ENCODE measurements at places on chromosomes 12 and 14.

GRCh38 chr14:28780843-28781820, 14.5 kb downstream of the FOXG1 start:
- no peak for DNase-seq

DNA sequence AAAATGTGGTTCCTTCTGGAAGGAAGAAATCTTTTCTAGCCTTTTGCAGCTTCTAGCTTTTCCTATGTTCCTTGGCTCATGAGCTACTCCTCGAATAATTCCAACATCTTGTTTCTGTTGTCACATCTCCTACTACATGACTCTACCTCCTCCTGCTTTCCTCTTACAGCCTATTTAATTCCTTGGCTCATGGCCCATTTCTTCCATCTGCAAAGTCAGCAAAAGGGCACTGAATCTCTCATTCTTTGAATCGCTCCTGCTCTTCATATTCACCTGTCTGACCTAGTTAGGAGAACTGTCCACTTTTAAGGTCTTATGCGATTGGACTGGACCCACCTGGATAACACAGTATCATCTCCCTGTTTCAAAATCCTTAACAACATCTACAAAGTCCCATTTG, 15.8 kb downstream of the PRKD1 start:
- no peak for DNase-seq

DNA sequence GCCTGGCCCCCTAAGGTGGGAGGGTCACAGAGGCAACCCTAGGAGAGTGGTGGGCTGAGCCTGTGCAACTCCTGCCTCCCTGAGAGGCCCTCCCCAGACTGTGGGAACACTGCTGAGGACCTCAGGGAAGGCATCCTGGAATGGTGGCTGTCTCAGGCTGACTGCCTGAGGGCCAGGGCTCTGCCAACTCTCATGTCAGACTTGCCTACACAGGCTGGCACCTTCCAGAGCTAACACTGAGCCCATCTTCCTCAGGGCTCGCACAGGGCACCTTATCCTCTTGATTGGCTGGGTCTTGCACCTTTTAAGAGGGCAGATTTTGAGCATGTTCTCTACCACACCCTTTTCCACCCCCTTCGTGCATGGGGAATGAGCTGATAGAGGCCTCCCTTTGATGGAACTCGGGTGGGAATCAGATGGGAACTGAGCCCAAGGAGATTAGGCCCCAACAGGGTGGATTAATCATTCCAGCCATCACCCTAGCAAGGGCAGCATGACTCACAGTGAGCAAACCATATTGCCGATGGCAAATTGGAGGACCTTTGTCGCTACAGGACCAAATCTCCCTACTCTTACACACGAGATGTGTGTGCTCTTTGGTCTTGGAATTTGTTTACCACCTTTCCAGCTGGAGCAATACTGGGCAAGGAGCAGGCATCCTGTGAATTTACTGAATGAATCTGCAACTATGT, 702.8 kb downstream of the VRK1 start:
- no peak for DNase-seq

DNA sequence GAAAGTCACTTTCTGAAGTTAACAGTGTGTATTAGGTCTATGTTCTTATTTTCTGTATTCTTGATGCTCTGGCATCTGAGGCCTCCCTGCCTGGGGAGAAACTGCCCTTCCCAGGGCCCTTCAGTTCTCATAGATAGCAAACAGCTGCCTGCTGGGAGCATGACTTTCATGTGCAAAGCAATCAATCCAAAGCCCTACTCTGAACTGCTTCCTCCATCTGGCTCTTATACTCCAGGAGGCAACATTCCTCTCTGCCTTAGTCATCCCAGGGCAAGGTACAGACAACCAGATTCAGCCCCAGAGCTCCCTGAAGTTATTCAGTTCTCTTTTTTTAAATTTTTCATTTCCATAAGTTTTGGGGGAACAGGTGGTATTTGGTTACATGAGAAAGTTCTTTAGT, 41.7 kb upstream of the RIN3 start:
- DNase-seq, result no peak

DNA sequence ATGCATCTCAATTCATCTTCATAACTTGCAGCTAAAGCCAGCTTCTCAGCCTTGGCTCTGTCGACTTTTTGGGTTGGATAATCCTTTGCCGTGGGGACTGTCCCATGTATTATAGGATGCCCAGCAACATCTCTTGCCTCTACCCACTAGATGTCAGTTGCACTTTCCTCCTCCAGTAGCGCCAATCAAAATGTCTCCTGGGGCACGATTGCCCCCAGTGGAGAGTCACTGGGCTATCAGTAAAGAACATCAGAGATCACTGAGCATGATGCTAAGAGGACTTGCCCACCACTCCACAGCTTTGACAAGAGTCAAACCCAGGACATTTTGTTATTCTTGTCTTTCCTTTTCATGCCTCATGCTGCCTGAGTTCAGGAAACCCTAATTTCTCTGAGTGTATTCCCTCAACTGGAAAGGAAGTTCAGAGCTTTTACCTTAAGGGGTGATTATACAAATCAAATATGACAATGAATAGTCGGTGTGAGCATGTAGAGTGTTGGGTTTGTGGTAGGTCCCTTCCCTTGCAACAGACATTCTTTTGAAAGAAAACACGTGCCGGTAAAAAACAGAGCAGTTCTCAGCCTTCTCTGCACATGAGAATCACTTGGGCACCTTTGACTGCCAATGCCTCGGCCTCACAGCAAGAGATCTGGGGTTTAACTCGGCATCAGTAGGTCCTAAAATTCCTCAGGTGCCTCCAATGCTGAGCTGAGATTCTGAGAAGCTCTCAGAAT, 980.6 kb downstream of the VRK1 start:
- peak; percentile 9 for DNase-seq

DNA sequence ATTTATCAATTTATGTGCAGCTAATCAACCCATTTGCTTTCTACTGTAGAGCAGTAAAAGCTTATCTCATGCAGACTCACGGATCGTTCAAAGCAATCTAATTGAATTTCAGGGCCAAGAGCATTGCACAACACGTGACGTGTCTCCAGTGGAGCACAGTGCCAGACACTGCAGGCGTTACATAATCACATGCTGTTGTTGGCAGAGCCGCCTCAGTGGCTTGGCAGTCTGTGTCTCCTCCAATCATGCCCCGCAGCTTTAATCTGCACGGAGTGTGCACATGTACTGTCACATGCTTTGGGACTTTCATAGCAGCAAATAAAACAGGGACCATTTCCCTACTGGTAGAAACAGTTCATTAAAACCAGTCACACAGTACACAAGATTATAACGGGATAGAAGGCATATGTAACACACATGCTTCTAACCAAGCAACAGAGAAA, 309.3 kb downstream of the ITPR2 start:
- no peak for DNase-seq

- peak; percentile 54 for DNase-seq
These were observed 26.7 kb upstream of the YBX3 start for GRCh38 chr12:10749700-10750384.

DNA sequence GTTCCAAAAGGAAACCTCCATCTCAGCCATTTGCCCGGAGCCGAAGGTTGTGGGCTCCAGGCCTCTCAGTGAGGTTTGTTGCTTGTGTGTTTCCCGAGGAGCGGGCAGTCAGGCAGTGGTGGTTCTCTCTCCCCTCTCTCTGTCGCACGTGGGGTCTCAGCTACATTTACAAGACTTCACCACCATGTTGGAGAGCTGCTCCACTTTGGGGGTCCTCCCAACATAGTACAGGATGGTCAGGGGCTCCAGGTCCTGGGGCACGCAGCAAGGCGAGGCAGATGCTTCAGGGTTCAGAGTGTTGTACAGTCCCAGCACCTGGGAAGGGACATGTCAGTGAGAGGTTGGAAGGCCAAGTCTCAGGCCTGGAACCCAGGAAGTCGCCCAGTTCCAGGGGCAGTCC, 22.8 kb downstream of the TGFB3 start:
- DNase-seq, result no peak

GRCh38 chr14:70086685-70087379, 101.9 kb downstream of the SLC8A3 start:
- DNase-seq, result no peak

DNA sequence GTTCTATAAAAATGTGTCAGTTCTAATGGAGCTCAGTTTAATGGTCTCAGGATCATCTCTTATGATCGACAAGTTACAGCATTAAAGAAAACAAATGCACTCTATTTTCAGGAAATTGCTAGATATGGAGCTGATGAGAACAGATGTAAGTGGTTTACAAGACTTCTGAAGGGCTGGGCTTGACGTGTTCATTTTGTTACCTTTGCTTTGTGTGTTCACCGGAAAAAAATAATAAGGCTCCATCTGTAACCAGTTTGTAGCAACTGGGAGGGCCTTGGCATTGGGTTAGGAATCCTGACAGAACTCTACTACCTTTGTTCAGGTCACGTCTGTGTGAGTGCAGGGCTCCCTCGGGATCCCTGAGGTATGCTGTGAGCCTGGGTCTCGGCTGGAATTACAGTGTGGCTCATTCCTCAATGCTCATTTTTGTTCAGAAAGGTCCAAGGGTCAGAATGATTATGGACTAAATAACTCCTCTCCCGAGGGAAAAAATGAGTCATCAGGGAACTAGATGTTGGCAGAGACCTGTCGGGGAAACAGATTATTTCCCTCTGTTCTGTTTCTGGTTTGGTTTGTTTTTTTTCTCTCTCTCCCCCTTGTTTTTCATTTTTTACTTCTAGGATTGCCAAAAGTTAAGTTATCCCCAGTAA, 158.0 kb downstream of the SLC5A8 start:
- no peak for DNase-seq

- DNase-seq, result no peak
These were observed 69.3 kb downstream of the SERPINA3 start for GRCh38 chr14:94681300-94682060.

GRCh38 chr12:11973396-11973795, 97.3 kb upstream of the BCL2L14 start:
- DNase-seq, result no peak

DNA sequence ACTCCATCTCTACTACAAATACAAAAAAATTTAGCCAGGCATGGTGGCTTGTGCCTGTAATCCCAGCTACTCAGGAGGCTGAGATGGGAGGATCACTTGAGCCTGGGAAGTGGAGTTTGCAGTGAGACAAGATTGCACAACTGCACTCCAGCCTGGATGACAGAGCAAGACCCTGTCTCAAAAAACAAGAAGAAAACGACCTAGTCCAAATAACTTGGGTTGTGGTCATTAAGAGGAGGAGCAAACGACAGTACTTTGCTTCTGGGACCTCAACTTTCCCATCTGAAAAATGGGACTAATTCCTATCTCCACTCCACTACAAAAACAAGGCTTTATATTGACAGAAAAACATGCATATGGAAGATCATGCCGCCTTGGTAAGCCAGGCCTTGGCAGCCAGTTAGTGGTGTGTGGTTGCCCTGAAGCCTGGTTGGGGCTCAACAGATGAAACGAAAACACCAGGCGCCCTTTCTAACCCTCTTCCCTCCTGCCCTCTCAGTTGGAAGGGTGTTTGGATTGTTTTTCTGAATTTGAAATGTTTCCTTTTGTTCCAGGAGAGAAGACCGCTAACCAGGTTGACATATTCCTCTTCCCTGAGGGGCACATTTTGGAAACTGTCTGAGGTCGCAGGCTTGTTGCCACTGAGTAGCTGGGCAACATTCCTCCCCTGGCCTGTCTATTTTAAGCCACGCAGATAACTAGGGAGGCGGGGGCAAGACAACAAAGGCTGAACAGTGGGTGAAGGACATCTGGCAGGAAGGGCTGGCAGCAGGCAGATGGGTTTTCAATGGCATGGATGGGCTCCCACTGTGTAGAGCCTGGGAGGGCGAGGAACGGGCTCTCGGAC, 13.7 kb upstream of the VPS37B start:
- DNase-seq, result no peak

DNA sequence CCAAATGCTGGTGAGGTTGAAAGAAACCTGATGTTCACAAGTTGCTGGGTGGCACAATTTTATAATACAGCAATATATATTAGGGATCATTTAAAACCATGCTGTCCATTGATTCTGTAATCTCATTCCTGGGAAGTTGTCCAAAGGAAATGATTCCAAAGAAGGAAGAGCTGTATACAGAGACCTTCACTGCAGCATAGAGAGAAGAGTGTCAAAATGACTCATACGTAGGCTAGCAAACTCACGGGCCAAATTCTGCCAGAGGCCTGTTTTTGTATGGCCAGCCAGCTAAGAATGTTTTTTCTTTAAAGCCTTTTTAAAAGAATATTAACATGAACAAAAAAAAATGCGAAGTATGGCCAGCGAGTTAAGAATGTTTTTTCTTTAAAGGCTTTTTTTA, 69.2 kb upstream of the MED13L start:
- DNase-seq, result no peak

- DNase-seq, result no peak
These were observed 942 bp downstream of the ATF7IP start for GRCh38 chr12:14366209-14367039.

GRCh38 chr14:89673512-89674225, 256.6 kb upstream of the FOXN3 start:
- DNase-seq, result no peak
